ENCODE measurements at places on chromosomes 2 and 18.

DNA sequence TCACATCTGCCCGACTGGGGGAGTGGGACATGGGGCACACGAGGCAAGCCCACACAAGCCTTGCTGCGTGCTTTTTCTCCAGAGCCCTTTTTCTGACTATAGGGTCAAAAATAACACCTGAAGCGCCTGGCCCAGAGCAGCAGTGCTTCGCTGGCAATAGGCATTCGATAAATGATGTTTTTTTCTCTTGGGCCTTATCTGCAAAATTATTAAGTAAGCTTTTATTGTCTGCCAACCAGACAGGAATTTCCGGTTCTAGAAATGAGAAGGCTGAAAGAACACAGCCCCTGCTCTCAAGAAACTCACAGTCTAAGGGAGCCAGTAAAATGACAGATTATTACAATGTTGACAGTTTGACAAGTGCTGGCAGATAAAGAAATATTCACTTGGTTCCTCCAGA, 2.7 kb upstream of the TMBIM1 start:
- DNase-seq, result no peak

- no peak for DNase-seq
These were observed 3.8 kb upstream of the PTPN4 start for GRCh38 chr2:119755906-119756305.

GRCh38 chr2:219378163-219378851, 9.4 kb downstream of the DNPEP start:
- no peak for DNase-seq

DNA sequence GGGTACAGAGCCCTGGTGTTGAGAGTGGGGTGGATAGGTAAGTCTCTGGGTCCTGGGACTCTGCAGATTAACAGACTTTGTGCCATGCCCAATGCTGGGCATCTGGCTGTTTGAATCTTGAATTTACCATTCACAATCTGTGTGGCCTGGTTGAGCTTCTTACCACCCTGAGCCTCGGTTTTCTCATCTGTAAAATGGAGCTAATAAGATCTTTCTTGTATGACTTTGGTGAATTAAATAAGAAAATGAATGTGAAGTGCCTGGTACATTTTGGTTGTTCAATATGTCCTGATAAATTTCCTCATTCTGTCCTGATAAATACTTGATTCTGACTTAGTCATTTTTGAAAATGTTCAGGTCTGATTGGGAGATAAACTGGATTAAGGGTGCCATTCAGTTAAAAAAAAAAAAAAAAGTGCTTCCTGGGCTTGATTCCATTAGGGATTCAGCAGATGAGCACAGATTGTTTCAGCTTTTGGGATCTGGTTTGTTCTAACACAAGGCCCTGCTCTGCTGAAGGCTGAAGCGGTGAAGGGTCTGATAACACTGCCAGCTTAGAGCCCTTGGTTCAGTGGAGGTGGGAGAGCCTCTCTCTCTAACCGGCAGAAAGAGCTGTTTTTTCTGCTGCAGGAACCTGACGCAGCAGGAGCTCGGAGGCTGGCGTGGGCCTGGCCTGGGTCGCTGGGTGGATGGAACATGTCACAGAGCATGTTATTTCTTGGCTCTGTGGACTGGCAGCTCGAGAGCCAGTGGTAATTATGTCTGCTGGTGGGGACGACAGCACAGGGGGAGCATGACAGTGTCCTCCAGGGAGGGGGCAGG, 84.5 kb upstream of the MCFD2 start:
- DNase-seq, result no peak

GRCh38 chr2:11784747-11785610, 38.5 kb downstream of the LPIN1 start:
- peak; percentile 20 for DNase-seq

DNA sequence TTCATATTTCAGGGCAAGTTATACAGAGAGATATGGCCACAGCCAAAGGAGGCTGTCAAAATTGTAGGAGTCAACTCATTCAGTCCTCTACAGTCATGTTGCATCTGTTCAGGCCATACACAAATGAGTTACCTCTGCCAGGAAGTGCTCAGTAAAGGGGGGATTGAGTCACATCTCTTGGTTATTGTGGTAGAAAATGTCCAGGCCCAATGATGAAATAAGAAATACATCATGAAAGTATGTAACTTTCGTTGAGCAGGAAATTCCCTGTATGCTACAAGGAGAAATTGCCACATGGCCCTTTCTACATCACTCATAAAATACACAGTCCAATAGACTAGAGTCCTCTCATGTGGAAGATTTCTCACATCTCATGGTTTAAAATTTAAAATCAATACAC, 103.9 kb upstream of the COL3A1 start:
- no peak for DNase-seq

GRCh38 chr2:123928358-123928757, 96.7 kb upstream of the CNTNAP5 start:
- no peak for DNase-seq

GRCh38 chr2:57821088-57821487, 225.5 kb upstream of the VRK2 start:
- no peak for DNase-seq

GRCh38 chr2:57440437-57440836, 606.2 kb upstream of the VRK2 start:
- no peak for DNase-seq

DNA sequence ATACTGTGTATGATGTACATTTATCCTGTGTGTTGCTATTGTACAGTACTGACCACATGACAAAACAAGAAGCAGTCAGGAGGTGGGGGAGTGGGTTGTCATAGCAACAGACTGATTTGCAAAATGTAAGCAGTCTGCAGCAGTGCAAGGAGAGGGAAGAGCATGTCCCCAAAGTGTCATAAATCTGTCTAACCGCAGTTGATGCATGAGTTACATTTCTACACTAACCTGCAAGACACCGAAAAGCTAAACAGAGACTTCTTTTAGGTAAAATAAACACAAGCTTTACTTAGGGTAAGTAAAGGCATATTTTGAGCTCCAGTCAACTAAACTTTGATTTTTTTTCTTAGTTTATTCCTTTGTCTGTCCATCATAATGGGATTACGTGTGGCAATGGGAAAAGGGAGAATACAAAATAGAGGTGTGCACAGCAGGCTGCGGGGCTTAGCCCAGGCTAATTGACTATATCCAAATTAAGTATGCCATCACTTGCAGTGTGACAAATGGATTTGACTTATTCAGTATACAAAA, 134.5 kb downstream of the MEIS1 start:
- DNase-seq, result no peak

- DNase-seq, result no peak
These were observed 191.0 kb downstream of the HRH4 start for GRCh38 chr18:24651434-24651833.

DNA sequence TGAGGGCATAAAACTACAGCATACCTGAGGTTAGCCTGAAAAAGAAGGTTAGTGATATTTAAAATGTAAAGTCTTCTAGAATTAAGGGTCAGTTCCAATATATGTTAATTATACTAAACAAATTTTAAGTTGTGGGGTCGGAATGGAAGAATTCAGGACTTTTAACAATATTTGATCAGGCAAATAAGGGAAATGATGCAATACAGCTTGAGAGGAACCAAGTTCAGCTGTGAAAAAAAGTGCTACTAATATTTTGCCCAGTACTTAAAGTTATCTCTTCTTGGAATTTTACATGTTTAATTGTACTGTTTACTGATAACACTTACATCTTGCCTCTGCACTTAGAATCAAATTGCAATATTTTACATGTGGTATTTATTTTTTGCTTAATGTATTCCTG, 345.5 kb upstream of the CWC22 start:
- no peak for DNase-seq

DNA sequence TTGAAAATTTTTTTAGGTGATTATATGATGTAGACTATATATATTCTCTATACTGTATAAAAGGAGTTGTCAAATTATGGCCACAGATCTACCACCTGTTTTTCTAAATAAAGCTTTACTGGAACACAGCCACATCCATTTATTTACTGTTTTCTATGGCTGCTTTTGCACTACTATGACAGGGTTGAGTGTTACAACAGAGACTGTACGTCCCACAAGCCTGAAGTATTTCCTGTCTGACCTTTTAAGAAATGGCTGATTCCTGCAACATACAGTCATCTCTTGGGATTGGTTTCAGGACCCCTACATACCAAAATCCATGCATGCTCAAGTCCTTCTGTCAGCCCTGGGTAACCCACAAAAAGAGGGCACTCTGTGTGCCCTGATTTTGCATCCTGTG, 508.3 kb downstream of the TSN start:
- no peak for DNase-seq

GRCh38 chr18:68394705-68395104, 320.2 kb downstream of the TMX3 start:
- DNase-seq, result no peak

Measured in stimulated activated CD8-positive, alpha-beta memory T cell treated with anti-CD3 and anti-CD28 coated beads, Interleukin-4, amount 100 ng/mL, for 24 hours (primary cell).